SJSA1 (cell line): ENCODE measurements at places on chromosomes 16 and 17.

GRCh38 chr17:79104898-79105600 lies 30.4 kb downstream of the ENGASE start:
- no peak for DNase-seq

DNA sequence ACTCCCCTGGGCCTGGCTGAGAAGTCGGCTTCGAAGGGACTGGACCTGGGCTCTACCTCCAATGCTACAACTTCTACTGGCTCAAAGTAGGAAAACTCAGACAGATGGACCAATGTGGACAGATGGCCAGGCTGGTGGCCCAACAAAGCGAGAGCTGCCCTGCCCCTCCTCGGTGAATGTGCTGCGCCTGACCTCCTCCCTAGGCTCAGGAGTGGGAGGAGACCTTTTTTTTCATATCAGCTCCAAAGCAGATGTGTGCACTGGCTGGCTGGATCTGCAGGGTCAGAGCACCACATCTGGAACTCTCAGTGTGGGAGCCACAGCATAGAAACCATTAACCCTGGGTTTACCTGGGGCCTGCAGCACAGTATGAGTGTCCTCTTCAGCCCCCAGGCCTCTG lies 20.8 kb downstream of the ATP6V0D1 start:
- DNase-seq, result no peak

- no peak for DNase-seq
Observed at GRCh38 chr16:1037394-1038257, 34.9 kb upstream of the SSTR5 start.

- peak; percentile 95 for DNase-seq
Observed at GRCh38 chr16:49620158-49620868, 235.6 kb downstream of the ZNF423 start.

DNA sequence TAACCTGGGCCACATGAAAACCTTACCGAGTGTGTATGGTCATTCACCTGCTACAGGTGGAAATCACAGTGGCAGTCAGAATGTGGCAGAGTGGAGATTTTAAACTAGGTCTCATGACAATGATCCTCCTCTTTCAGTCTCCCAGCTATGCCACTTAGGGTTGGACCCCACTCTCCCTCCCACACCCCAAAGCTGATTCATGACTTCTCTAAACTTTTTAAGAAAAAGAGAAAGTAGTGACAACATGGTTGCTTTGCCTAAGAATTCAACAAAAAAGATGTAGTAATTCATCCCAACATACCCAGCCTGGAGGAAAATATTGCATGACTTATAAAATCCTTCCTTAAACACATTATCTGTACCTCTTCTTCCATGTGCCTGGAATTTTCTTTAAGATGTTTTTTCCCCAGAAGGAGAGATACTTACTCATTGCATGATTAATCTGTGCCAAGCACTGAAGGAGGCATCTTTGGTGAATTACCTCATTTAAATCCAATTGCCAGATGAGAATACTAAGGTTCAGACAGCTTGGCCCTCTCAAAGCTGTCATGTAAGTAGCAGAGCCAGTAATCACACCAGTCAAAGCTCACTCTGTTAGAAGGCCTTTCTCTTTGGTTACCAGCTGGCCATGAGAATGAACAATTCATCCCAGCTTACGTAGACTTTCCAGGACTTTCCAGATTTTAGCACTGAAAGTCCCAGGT lies 119.9 kb downstream of the COPRS start:
- DNase-seq, result no peak

DNA sequence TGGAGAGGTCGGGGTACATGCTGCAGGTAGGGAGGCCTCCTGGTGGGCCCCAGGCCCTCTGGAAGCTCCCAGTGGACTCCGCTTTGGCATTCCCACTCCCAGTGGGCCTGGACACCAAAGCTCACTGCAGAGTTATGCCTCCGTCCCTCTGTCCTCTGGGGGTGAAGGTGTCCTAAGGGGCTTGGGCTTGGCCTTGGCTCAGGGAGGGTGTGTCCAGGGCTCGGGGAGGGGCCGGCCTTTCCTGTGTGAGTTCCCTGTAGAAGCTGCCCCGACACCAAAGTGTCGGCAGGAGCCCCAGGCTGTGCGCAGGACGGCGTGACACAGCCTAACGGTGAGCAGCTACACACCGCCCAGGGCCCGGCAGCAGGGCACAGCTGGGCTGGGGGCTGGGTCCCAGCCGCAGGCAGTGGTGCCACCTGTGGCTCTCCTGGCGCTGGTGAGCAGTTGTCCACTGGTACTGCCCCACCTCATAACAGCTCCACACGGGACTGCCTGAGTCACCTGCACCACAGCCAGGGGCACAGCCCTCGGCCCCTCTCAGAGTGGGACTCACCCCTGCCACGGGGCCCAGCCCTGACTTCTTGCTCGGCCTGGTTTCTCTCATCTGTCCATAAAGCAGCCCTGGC lies 6.1 kb downstream of the TEPSIN start:
- DNase-seq, result no peak

- DNase-seq, result no peak
Observed at GRCh38 chr17:14228903-14229302, 7.8 kb downstream of the CDRT15 start.

- DNase-seq, result no peak
Observed at GRCh38 chr17:78763561-78763960, 18.5 kb downstream of the CYTH1 start.

DNA sequence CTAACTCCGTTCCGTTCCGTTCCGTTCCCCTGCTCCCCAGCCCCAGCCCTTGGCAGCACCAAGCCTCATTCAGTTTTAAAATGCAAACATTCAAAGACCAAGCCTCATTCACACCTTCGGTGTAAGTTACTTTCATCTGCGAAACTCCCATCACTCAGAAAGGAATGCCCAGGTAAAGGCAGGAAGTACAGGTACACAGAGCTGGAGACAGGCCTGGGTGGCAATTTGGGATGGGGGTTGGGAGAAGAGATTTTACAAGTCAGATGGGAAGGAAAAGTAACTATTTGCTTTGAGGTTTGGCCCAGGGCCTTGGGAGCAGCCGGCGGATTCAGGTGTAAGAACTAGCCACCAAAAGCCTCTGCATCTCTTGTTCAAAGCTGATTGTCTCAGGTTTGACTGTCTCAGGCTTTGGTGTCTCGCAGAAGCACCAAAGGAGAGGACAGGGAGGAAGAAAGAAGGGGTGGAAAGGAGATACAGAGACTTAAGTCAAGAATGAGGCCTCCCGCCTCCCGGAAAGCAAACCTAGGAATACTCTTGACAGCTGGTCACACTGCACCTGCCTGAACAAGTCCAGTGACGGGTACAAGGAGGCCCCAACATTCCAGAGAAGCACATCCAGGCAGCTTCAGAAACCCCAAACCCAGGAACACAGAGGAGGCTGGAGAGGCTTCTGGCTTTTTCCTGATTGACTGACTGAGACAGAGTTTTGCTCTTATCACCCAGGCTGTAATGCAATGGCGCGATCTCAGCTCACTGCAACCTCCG lies 54.7 kb downstream of the NXN start:
- DNase-seq, result no peak

DNA sequence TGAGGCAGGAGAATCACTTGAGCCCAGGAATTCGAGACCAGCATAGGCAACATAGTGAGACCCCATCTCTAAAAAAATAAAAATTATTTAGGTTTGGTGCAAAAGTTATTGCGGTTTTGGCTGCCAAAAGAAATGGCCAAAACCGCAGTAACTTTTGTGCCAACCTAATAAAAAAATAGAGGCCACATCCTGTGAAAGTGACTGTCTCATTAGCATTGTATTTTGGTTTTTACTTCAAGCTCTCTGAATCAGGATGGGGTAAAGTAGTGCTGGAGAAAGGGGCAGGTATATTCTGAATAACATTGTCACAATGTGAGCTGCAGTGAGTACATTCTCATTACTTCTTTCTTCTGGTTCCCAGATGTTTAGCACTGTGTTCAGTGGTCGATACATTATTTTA lies 36.0 kb downstream of the ATP6V0A1 start:
- DNase-seq, result no peak

DNA sequence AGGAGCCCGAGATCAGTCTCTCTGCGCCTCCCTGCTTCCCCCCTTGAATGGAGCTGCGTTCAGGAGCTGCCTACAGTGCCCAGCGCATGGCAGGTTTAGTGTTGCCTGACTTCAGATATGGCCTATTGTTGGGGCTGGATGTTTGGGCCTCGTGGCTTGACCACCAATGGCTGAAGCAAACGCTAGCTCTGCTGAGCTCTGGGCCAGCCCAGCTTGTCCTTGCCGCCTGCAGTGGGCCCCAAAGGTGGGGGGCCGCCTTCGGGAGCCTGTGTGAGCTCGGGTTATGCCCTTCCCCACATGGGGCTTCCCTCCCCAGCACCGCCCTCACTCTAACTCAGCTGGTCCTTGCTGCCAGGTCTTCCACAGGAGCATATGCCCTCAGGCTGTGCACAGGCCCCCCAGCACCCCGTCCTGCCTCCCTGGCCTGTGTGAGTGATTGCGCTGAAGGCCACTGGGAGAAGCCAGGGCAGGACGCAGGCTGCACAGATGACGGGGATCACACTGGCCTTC lies 2.0 kb upstream of the METTL26 start:
- no peak for DNase-seq

DNA sequence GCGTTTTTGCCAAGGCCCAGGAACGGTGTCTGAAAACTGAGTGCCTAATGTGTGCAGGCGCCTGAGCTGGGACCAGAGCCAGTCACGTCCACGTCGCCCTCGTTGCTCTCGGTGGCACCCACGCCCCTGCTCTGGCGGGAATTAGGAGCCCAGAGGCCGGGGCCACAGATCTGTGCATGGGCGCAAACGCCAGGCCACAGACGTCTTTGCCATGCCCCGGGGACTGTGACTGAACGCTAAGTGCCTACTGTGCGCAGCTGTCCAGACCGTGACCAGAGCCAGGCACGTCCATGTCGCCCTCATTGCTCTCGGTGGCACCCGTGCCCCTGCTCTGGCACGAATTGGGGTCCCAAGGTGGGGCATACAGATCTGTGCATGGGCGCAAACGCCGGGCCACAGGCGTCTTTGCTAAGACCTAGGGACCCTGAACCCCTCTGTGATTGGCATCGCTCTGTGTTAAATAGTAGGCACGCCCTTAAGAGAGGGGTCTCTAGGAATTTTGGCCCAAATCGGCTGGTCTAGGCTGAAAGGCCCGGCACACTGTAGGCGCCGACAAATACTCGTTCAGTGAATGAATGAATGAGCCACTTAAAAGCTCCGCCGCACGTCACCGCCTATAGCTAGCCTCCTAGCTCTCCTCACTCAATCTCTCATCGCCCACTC lies 827 bp upstream of the UBALD1 start:
- DNase-seq, result no peak

- no peak for DNase-seq
Observed at GRCh38 chr16:77922228-77922754, 100.1 kb upstream of the CLEC3A start.

DNA sequence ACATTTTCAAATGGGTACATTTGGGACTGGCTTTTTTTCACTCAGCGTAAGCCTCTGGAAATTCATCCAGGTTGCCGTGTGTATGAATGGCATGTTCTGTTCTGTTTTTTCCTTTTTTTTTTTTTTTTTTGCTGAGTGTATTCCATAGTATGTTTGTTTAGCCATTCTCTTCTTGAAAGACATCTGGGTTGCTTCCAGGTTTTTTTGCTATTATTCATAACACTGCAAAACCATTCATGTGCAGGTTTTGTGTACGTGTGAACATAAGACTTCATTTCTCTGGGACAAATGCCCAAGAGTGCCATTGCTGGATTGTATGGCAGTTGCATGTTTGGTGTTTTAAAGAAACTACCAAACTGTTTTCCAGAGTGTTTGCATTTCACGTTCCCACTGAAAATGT lies 335.9 kb upstream of the TNRC6C start:
- no peak for DNase-seq

DNA sequence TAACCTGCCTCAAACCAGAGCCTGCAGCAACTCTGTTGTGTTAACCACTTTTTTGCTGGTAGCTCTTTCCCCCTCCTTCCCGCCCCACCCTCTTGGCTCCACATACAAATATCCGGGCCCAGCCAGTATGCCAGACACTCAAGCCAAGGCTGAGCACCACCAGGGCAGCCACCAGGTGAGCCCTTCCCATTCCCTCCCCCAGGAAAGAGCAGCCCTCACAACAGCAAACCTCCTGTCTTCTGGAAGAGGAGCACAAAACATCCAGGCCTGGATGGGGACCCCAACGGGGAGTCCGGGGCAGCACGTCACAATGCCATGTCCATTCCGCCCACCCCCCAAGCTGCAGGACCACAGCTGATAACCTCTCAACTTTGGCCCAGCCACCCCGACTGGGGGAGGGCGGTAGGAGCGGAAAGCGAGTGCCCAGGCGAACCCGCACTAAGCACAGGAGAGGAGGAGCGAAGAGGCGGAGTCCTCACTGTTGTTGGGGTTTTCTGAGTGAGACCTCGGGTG lies 757 bp downstream of the ORMDL3 start:
- no peak for DNase-seq

DNA sequence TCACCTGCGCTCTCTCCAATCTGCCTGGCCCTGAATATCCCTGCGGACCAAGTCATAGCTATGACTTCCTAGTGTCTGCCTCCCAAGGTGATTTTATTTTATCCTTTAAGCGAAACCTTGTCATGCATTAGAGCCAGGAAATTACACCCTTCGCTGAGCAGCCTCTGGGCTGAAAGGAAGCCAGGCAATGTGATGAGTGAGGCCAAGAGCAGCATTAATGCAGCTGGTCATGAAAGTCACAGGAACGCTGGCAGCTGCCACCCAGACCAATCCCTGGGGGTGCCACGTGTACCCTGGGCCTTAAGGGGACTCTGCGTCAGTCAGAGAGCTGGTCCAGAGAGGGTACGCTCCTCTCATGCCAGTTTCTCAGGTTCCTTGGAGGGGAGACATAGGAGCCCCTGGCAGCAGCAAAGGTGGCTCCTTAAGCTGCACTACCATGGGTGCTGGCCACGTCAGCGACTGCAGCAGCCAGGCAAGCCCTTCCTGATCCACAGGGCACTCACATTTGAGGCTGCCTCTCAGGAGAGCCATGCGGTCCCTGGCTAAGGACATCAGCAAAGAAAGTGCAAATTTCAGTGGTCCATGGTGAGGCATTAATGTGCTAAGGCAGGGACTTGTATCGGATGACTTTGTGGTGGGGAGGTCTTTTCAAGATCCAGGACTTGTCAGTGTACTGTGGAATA lies 42.7 kb upstream of the WSCD1 start:
- DNase-seq, result no peak

DNA sequence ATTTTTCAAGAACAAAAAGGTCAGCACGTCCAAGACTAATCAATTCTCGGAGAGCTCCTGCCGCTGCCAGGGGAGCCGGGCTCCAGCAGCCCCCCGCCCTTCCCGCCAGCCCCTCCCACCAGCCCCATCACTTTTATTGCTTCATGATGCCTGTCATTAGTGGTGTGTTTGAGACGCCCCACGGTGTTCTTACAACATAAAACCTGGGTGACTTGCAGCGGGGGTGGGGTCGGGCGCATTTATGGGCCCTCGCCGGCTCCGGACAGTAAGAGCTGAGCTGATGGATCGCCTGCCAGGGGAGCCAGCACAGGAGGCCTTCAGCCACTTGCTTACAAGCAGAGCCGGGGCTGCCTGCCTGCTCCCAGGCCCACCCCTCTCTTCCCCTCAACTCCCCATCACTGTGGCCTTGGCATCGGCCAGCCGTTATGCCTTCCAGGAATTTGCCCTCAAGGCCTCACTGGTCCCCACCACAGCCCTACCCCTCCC lies 82.9 kb upstream of the CBX4 start:
- DNase-seq, result no peak

- no peak for DNase-seq
Observed at GRCh38 chr17:7403043-7403726, 712 bp downstream of the TMEM256 start.
